ENCODE measurements at places on chromosomes 6 and 20.

- DNase-seq: no peak
These were observed 66.4 kb downstream of the ZNF217 start for GRCh38 chr20:53527196-53527595.

DNA sequence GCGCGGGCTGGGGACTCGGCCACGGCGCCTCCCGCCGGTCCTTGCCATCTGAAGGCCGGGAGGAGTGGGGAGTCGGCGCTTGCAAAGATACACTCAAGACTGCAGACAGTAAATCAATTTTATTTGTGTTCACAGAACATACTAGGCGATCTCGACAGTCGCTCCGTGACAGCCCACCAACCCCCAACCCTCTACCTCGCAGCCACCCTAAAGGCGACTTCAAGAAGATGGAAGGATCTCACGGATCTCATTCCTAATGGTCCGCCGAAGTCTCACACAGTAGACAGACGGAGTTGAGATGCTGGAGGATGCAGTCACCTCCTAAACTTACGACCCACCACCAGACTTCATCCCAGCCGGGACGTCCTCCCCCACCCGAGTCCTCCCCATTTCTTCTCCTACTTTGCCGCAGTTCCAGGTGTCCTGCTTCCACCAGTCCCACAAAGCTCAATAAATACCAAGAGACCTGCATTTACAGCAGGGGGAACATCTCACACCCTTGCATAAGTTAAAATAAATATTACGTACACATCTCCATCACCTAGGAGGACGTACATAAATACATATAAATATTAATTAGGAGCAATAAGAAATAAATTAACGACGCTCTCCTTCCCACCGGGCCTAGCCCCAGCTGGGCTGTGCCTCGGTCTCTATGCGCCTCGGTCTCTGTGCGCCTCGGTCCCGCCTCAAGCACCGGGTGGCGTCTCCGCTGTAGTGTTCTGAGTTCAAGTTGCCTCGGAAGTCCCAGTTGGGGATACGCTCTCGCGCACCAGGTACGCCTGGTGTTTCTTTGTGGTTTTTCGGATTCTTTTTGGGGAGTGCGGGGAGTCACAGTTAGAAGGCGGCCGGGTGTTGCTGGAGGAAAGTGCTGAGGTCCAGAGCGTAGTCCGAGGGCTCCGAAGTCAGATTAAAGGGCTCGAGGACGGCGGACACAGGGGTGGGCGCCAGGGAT is 889 bp upstream of the FLOT1 start:
- DNase-seq: no peak

- DNase-seq: no peak
These were observed 41.7 kb downstream of the SNAP25 start for GRCh38 chr20:10260316-10260715.

GRCh38 chr6:209432-210103 is 82.7 kb upstream of the DUSP22 start:
- no peak for DNase-seq

GRCh38 chr20:62609811-62610757 is 32.2 kb upstream of the SLCO4A1 start:
- DNase-seq: no peak

DNA sequence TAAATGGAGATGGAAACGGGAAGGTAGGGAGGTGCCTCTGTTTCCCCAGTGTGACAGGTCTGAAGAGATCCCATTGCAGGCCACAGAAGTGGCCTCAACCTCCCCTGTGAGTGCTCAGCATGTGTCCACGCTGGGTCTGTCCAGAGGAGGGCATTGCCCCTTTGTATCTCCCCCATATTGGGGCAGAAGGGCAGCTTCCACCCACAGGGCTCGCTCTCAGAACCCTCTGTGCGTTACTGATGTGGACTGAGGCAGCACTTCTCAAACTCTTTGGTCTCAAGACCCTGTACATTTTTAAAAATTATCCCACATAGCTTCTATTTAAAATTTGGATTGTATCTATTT is 22.0 kb downstream of the ARFGEF3 start:
- DNase-seq: no peak

DNA sequence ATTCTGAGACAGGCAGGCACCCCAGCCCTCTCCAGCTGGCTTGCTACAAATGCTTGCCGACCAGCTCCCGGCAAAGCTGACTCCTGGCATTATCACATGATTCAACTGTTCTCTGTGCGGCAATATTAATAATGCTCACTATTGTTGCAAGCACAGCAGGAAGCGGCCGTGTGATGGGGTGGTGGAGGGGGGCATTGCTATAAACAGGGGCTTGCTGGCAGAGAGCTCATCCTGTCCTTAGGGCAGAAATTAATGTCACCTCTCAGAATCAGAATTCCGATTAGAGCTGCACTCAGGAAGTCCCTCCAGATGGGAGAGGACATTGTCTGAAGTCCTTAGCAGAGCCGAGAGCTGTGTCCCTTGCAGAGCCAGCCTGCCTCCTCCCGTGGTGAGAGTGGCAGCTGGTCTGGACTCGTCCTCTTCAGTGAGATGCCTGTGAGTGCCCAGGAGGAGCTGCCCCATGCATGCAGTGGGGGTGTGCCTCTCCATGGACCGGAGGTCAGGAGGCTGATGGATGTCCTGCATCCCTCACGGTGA is 162.5 kb downstream of the CDH4 start:
- no peak for DNase-seq

DNA sequence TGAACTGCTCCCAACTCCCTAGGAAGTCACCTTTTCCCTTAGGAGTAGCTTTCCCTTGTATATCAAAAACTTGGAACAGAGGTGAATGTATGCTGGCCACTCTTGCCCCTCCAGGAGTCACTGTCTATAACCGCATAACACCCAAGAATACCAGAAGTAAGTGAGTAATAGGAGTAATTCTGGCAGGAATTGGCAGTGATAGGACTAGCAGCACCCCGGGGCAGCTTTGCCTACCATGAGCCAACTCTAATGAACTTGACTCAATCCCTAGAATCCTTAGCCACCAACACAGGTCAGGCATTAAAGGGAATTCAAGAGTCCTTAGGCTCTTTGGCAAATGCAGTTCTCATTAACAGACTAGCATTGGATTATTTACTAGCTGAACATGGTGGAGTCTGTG is 28.8 kb upstream of the CD164 start:
- DNase-seq: no peak

DNA sequence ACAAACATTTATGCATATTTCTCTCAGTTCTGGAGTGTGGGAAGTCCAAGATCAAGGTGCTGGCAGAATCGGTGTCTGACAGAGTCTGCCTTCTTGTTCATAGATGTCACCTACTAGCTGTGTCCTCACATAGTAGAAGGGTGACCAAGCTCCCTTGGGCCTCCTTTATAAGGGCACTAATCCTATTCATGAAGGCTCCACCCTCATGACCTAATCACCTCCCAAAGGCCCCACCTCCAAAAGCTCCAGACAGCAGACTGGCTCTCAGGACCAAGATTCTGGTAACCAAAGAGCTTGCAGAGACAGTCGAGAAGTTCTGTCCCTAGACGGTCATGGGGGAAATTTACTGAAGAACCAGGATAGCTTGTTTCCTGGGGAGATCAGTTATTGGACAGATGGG is 139.1 kb downstream of the COL9A1 start:
- DNase-seq: no peak

DNA sequence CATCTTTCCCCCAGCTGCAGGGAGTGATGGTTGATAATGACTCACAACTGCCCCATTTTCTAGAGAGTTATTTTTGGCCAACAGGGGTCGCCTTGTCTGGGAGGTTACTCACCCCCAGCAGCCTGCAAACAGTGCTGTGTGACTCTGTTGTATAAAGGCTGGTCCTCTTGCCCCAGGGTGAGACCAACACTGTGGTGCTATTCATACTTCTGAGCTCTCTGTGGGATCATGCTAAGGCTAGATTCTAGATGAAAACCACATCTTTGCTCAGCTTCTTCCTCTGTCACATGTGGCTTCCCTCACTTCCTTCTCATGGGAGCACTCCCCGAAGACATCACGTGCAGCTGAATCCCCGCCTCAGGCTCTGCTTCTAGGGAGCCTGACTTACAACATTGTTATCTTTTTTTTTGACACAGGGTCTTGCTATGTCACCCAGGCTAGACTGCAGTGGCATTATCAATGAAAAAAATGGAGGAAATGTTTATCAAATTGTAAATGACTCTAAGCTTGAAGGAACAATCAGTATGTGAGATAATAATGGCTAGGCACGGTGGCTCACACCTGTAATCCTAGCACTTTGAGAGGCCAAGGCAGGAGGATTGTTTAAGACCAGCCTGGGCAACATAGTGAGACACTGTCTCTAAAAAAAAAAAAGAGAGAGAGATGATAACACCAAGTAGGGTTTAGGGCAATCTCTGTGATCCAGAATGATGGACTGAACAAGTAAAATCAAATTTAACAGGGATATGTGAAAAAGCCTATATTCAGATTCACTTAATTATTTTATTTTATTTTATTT is 55.7 kb upstream of the SLC23A2 start:
- peak; percentile 2 for DNase-seq

- DNase-seq: no peak
These were observed 530.1 kb upstream of the CITED2 start for GRCh38 chr6:139904568-139904967.

GRCh38 chr6:143449082-143449713 is 1.3 kb downstream of the ADAT2 start:
- no peak for DNase-seq

GRCh38 chr6:33828452-33828763 is 24.6 kb upstream of the MLN start:
- no peak for DNase-seq

DNA sequence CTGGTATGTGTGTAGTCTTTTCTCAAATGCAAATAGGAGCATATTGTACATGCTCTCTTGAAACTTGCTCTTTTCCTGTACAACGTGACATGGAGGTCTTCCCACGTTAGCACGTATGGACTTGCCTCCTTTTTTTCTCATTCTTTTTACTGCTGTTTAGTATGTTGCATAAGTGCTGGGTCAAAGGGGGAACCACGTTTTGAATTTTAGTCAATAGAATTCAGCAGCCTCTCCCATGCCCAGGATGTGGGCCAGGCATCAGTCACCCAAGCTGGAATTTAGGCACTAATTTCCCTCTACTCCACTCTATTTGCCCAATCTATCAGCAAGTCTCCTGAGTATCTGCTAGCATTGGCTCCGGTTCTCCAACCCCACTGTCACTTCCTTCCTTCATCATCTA is 41.5 kb upstream of the RNF24 start:
- DNase-seq: no peak

DNA sequence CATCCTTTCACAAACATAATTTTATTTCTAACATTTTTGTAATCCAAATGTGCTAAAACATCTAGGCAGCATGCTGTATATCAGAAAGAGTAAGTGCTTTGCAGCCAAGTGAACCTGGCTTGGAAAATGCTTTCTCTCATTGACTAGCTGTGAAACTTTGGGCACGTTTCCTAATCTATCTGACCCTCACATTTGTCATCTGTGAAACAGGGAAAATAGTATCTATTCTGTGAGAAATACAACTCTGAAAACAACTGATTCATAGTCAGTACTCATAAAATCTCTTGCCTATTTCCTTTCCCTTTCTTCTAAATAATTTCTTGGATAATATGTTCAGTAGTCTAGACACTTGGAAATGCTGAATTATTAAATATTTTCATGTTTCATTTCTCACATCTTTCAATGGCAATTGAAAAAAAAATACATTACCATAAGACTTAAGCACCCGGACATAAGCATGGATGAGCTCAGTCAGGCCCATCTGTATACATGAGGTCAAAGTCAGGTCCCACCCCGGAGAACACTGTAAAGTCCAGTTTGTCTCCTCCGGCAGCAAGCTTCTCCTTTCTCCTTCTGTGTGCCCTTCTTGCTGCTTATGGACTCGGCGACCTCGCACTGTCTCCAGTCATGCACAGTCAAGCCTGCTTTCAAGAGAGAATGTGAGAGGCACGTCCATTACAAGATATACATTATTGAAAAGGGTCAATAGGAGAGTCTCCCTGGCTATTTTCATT is 455.0 kb upstream of the SOX4 start:
- DNase-seq: no peak

GRCh38 chr6:31125162-31125561 is 4.9 kb upstream of the CDSN start:
- DNase-seq: no peak

DNA sequence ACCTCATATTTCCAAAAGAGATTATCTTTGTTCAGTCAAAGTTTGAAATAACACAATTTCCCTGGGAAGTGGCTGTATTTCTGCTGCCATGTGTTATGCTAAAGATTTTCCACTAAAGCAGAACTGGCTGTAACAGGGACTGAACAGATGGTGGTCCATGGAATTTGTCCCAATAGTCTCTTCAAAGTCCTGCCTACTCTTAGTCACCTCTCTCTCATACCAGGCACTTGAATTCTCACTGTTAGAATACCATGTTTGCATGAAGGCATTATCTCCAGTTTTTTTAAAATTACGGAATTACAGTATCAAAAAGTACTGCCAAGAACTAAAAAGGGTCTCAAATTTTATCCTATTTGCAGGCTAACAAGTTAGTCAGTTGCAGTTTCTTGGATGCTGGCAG is 105.0 kb upstream of the HDDC2 start:
- DNase-seq: no peak

GRCh38 chr20:16174311-16174710 is 398.9 kb downstream of the KIF16B start:
- DNase-seq: no peak

DNA sequence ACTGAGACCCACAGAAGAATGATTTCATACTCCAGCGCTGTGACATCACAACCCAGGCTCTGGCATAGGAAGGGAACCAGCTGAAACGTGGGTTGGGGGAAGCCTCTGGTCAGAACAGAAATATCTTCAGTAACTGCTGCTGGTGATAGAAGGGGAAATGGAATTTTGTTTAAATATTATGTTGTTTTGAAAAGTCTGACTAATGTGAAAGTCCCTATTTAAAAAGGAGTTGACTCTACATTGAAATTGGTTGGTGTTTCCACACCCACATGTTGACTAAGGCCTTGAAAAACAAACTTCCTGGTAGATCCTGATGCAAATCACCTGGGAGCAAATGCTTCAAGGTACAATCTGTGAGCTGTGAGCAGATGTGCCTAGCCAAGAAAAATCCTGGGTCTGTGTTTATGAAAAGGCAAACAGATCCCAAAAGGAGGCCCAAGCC is 24.5 kb upstream of the TCP11 start:
- DNase-seq: no peak

DNA sequence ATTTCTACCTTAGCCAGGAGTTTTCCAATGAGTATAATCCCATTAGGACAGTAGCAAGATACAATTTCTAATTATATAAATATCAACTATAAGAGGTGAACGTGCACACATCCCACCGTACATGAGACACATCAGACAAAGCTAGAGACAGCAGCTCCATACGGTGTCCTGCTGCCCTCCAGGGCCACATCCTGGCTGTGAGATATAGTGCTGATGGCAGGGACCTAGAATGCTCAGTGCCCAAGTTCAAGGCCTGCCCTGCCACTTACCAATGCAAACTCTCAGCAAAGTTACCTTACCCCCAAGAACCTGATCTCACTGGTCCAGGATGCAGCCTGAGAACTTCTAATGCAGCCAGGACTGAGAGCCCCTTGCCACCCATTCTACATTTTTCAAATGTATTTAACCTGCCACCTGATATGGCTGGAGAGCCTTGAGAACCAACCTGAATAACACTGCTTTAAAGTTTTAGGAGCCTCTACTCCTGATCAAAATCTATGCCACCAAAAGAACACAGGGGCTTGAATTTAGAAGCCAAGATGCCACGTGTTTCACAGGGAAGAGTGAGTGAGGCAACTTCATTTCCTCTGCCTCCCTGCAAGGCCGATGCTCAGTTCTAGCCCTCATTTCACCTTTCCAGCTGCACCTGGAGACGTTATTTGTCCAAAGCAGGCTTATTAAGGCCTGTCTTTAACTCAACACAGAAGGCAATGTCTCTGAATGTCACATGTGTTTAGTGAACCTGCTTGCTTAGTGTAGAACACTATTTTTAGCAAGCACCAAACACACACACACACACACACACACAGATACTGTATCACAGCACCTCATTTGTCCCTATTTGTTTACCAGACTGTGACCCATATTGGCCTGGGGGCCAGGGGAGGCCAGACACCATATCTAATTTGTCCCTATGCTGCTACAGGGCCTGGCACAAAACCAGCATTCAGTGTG is 6.1 kb downstream of the NFATC2 start:
- no peak for DNase-seq

Measured in hippocampal formation (tissue), 2 donors.